ENCODE measurements at places on chromosomes 4 and X.

DNA sequence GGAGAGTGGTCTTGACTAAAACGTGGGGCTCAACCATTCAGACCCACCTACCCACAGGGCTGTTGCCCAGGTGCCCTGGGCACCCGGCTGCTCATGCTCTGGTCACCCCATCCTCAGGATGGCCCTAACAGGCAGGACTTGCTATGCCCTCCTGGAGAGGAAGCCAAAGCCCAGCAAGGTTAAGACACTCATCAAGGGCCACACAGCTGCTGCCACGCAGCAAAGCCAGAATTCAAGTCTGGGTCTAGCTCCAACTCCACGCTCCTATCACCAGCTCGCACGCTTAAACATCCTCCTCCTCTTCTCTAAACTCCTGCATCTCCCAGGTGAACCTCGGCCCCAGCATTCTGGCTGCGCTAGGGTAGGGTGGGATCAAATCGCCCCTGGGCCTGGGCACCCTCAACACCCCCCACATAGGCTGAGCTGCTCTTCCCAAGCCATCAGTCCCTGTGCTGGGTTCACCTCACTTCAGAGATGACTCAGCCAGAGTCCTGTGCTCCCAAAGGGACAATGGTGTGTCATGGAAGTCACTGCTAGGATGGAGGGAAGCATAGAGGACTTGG, 54.1 kb downstream of the PPP2R2C start:
- no peak overlapping the region for H3K4me3 ChIP-seq
- H3K27ac ChIP-seq: no peak overlapping the region
- H3K4me1 ChIP-seq: no peaks in the 10 kb centered on the region
- H3K27me3 ChIP-seq: no peaks in the 10 kb centered on the region
- DNase-seq: no peak

DNA sequence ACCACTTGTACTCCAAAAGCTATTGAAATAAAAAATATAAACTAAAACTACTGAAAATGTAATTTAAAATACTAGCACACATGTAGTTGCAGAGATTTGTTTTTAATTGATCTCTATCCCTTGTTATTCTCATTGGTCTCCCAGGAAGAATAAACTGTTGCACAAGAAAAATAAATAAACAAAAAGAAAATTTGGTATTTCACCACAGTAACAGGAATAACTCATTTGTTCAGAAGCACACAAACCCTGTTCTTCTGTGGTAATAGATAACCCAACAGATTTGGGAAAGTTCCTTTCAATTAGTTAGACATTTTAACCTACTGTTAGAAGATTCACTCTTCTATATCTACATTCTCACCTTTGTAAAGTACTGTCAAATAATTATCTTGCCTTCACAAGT, 70.9 kb upstream of the APOOL start:
- no peak overlapping the region for H3K27ac ChIP-seq
- DNase-seq: no peak
- no peaks in the 10 kb centered on the region for H3K36me3 ChIP-seq

DNA sequence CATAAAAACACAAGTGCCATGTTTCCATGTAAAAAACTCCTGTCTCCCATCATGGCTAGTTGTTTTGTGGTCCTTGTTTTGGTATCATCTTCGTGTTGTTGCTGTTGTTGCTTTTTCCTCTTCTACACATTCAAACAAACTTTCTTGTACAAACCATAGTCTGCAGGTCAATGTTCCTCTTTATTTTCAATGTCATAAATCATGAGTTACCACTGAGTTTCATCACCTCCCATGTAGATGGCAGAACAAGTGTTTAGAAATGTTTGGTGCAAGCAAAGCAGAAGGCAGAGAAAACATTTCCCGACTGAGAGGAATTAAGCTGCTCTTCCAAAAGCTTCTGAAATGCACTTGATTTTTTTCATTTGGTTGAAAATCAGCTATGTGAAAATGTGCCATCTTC, 166.0 kb downstream of the ANTXR2 start:
- no peak overlapping the region for H3K4me3 ChIP-seq
- peaks cover 34% of the 10 kb centered on the region for H3K36me3 ChIP-seq
- 0 out of 2 replicates have a peak overlapping the region, but pooled peaks have one; percentile 6 for H3K27ac ChIP-seq
- H3K27me3 ChIP-seq: no peaks in the 10 kb centered on the region
- H3K4me1 ChIP-seq: peaks cover 7% of the 10 kb centered on the region

DNA sequence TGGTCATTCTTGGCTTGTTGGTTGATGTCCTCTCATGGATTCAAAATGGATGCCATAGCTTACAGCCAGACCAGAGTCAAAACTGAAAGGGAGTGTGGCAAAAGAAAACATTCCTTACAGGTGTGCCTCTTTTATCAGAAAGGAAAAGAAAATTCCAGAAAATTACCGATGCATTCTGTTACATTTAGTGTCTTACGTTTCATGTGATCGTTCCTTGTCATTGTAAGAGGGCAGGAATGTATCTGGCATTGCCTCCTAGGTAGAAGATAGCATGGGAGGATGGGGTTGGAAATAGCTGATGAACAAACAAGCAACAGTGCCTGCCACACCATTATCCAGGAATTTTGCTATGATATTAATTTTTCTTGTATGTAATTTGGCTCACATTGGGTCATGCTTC, 13.1 kb downstream of the GRXCR1 start:
- H3K4me3 ChIP-seq: no peak overlapping the region
- H3K27me3 ChIP-seq: no peaks in the 10 kb centered on the region
- H3K36me3 ChIP-seq: no peaks in the 10 kb centered on the region
- H3K4me1 ChIP-seq: no peaks in the 10 kb centered on the region

GRCh38 chr4:38650133-38650532, 13.9 kb upstream of the KLF3 start:
- DNase-seq: no peak
- H3K27ac ChIP-seq: no peak overlapping the region
- H3K4me3 ChIP-seq: no peak overlapping the region
- no peaks in the 10 kb centered on the region for H3K4me1 ChIP-seq
- no peaks in the 10 kb centered on the region for H3K36me3 ChIP-seq
- H3K27me3 ChIP-seq: no peaks in the 10 kb centered on the region

- H3K36me3 ChIP-seq: no peaks in the 10 kb centered on the region
- H3K4me3 ChIP-seq: no peak overlapping the region
- no peak overlapping the region for H3K27ac ChIP-seq
- H3K4me1 ChIP-seq: no peaks in the 10 kb centered on the region
- no peaks in the 10 kb centered on the region for H3K27me3 ChIP-seq
Measured at GRCh38 chr4:38164346-38164745, 204.1 kb downstream of the PTTG2 start.

DNA sequence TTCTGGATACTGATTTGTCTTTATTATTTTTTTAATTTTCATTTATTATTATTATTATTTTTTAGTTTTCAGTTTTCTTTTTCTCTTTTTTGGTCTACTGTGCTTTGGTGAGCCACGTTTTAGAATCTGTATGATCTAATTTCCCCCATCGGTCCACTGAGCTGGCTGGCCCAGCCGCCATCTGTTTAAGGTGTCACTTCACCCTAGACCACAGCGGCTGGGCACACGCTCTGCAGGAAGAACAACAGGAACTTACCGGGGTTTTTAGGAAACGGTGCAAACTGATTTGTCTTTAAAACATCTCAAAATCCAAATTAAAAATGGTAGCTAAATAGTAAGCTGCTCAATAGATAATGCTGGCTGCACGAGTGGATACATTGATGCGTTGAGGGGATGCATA, 48.8 kb upstream of the AMOT start:
- H3K27ac ChIP-seq: no peak overlapping the region
- H3K4me3 ChIP-seq: no peak overlapping the region
- H3K36me3 ChIP-seq: no peaks in the 10 kb centered on the region
- H3K27me3 ChIP-seq: no peaks in the 10 kb centered on the region

DNA sequence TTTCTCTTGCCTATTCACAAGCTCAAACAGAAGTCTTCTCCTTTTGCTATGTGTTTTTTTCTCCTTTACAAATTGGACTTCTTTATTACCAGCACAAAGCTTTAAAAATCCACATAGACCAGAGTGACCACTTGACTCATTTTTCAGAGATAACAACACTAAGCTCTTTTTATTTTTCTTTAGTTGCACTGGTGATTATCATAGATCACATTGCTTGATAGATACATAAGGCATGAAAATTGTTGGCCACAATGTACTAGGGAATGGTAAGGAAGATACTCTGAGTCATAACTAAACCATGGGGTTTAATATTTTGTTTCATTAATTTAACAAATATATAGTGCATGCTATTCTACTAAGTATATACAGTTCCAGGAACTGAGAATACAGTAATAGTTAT, 159.0 kb downstream of the GASK1B start:
- H3K27me3 ChIP-seq: no peaks in the 10 kb centered on the region
- H3K27ac ChIP-seq: no peak overlapping the region
- no peak overlapping the region for H3K4me3 ChIP-seq
- DNase-seq: no peak
- no peaks in the 10 kb centered on the region for H3K36me3 ChIP-seq
- H3K4me1 ChIP-seq: no peaks in the 10 kb centered on the region

DNA sequence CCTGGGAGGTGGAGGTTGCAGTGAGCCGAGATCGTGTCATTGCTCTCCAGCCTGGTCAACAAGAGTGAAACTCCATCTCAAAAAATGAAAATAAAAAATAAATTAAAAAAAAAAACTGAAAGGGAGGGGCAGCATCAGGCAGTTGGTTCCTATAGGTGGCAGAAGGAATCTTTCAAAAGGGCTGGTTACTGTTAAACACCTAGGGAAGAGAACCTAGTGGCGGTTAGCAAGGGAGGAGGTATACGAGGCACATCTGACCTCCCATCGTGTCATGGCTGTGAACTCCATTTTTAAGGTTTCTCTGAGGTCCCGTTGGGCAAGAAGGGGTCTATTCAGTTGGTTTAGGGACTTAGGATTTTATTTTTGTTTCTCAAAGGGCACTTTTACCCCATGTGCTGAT, 150.1 kb downstream of the SLC7A11 start:
- no peak overlapping the region for H3K4me3 ChIP-seq
- H3K4me1 ChIP-seq: no peaks in the 10 kb centered on the region
- H3K36me3 ChIP-seq: no peaks in the 10 kb centered on the region
- DNase-seq: no peak

DNA sequence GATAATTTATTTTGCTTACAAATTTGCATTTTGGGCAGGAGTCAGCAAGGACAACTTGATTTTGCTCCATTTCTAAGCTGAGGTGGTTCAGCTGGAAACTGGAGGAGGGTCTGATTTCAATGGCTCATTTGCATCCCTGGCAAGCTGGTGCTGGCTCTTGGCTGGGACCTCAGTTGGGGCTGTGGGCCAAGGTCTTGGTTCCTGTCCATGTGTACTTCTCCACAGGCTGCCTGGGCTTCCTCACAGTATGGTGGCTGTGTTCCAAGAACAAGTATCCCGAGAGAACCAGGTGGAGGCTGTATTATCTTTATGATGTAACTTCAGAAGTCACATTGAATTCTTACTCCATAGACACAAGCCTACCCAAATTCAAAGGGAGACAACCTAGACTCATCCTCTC, 77.0 kb upstream of the STX18 start:
- no peaks in the 10 kb centered on the region for H3K27me3 ChIP-seq
- H3K4me3 ChIP-seq: no peak overlapping the region
- DNase-seq: no peak
- no peaks in the 10 kb centered on the region for H3K36me3 ChIP-seq

DNA sequence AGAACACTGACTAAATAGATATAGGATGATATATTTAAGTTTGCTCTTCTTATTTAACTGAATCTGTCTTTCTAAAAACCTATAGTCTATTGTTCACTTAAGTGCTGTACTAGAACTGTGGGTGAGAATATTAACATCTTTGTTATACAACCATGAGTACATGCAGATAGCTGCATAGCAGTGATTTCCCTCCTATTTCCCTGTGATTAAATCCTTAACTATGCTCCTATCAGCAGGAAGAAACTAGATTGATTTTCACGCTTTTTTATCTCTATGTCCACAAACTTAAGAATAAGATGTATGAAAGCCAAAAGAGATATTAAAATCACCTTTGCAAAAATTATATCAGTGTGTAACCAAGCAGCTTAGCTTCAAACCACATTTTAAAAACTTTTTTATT, 11.3 kb upstream of the UGT2A3 start:
- no peak for DNase-seq
- H3K27me3 ChIP-seq: no peaks in the 10 kb centered on the region
- no peak overlapping the region for H3K4me3 ChIP-seq
- H3K27ac ChIP-seq: no peak overlapping the region
- H3K36me3 ChIP-seq: no peaks in the 10 kb centered on the region

- no peak for DNase-seq
- H3K27ac ChIP-seq: no peak overlapping the region
- H3K27me3 ChIP-seq: no peaks in the 10 kb centered on the region
- no peaks in the 10 kb centered on the region for H3K4me1 ChIP-seq
- H3K4me3 ChIP-seq: no peak overlapping the region
Measured at GRCh38 chr4:65259296-65259695, 411.0 kb downstream of the EPHA5 start.

GRCh38 chr4:134328741-134329140, 127.2 kb upstream of the PABPC4L start:
- no peaks in the 10 kb centered on the region for H3K36me3 ChIP-seq
- H3K27ac ChIP-seq: no peak overlapping the region
- DNase-seq: no peak
- H3K4me1 ChIP-seq: no peaks in the 10 kb centered on the region
- no peaks in the 10 kb centered on the region for H3K27me3 ChIP-seq

- no peak overlapping the region for H3K27ac ChIP-seq
- peaks cover 5% of the 10 kb centered on the region for H3K4me1 ChIP-seq
- no peaks in the 10 kb centered on the region for H3K36me3 ChIP-seq
Measured at GRCh38 chr4:73662709-73663546, 42.7 kb upstream of the RASSF6 start.

DNA sequence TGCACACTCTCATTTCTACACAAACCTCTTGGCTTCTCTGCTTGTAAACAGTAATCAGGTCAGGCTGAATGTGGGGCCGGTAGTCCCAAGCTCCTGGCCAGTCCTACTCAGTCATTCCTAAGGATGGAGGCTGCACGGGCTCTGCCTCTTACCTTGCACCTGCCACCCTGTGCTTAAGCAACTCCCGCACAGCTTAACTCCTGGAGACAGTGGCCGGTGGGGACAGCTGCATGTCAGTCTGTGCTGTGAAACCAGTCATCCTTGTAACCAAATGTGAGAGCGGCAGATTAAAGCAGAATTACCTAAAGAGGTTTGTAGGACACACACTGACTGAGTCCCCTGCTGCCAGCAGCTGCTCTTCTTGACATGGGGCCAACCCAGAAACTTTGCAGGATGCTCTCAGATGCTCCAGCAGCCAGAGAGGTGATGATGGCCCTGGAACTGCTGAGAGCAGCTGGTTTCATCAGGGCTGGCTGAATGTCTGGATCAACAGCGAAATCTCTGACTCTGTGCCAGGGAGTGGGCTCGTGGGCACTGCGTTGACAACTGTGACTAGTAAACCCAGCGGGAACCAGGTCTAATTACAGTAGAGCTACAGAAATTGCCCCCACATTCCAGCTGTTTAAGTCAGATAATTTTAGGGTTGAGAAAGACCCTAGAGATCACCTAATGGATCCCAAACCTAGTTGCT, 123.7 kb downstream of the ANAPC4 start:
- no peaks in the 10 kb centered on the region for H3K4me1 ChIP-seq
- H3K4me3 ChIP-seq: no peak overlapping the region
- no peaks in the 10 kb centered on the region for H3K27me3 ChIP-seq
- DNase-seq: no peak
- no peak overlapping the region for H3K27ac ChIP-seq

- DNase-seq: peak; percentile 47
- H3K36me3 ChIP-seq: no peaks in the 10 kb centered on the region
- H3K4me1 ChIP-seq: no peaks in the 10 kb centered on the region
- no peaks in the 10 kb centered on the region for H3K27me3 ChIP-seq
Measured at GRCh38 chrX:135596495-135596894, 76.0 kb downstream of the INTS6L start.
